ENCODE measurements at places on chromosomes 6 and 20.

GRCh38 chr20:9838035-9838377, 870 bp downstream of the PAK5 start:
- no peak for DNase-seq

- no peak for DNase-seq
Measured at GRCh38 chr6:18147616-18148015, 7.3 kb downstream of the TPMT start.

DNA sequence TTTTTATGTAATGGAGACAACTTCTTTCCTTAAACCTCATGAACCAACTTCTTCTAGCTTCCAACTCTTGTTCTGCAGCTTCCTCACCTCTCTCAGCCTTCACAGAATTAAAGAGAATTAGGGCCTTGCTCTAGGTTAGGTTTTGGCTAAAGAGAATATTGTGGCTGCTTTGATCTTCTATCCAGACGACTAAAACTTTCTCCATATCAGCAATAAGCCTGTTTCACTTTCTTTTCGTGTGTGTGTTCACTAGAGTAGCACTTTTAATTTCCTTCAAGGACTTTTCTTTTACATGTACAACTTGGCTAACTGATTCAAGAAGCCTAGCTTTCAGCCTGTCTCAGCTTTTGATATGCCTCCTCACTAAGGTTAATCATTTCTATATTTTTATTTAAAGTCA, 596.1 kb upstream of the NRSN1 start:
- no peak for DNase-seq

DNA sequence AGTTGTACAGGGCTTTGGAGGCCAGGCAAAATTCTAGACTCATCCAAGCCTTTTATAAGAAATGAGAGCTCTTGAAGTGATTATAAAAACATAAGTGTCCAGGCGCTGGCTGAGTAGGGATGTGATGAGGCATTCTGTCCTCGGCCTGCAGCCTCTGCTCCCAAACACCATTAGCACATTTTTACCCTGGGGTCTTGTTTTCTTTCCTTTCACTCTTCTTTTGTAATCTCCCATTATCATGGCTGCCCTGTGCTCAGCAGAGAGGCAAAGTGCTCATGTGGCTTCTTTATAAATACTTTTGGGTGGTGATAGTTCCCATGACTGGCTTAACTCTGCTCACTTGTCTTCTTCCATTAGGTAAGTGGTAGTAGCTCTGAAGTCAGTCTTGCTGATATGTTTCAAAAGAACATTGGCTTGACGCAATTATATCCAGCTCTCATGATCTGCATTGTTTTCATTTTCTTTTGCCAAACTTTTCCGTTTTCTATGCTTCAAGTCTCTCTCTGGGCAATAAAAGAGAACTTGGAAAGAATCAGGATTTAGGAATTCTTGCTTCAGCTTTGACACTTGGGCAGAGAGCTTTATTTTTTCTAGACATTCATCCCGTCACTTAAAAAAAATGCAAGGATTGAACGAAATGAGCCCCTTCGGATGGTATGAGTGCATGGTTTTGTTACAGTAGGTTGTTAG, 61.1 kb downstream of the CAP2 start:
- DNase-seq: no peak

GRCh38 chr20:50366270-50367103, 143.7 kb upstream of the PTPN1 start:
- no peak for DNase-seq

GRCh38 chr6:15362274-15363160, 116.6 kb downstream of the JARID2 start:
- no peak for DNase-seq

DNA sequence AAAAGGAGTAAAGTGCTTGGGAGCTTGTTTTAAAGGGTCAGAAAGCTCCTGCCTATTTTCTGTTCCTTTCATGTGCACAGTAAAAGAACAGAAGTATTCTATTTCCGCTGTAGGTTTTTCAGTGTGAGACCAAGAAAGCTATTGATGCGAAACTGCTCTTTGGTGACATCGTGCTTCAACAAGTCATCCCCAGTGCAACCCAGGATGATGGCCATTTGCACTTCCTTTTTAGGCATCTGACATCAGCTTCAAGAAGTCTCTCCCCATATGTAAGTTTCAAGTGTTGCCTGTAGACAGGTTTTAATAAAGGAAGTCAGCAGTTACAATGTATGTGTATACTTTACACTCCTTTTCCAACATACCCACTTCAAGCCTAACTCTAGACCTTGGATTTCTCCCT, 131.6 kb downstream of the RFX6 start:
- DNase-seq: no peak

- no peak for DNase-seq
Measured at GRCh38 chr20:46357030-46357514, 48.8 kb upstream of the CDH22 start.

GRCh38 chr6:23335894-23336293, 766.5 kb downstream of the HDGFL1 start:
- no peak for DNase-seq

DNA sequence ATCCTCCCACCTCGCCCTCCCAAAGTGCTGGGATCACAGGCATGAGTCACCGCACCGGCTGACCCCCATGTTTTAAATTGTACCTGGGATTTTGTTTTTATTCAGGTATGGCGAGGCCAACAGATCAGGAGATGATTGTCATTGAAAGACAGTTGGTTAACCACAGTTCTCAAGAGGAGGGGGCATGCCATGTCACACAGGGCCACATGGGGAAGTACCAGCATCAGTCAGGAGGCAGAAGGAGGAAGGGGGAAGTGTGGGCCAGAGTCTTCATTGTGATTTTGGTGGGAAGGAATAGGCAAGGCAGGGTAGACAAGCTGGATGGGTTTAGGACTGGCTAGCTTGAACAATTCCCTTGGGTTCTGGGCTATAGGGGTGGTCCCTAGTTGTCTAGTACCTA, 9.9 kb upstream of the MMP9 start:
- no peak for DNase-seq

GRCh38 chr6:70234561-70235236, 68.2 kb downstream of the COL9A1 start:
- no peak for DNase-seq

Measured in T-helper 22 cell (primary cell).